ENCODE measurements at places on chromosomes 3 and 15.

DNA sequence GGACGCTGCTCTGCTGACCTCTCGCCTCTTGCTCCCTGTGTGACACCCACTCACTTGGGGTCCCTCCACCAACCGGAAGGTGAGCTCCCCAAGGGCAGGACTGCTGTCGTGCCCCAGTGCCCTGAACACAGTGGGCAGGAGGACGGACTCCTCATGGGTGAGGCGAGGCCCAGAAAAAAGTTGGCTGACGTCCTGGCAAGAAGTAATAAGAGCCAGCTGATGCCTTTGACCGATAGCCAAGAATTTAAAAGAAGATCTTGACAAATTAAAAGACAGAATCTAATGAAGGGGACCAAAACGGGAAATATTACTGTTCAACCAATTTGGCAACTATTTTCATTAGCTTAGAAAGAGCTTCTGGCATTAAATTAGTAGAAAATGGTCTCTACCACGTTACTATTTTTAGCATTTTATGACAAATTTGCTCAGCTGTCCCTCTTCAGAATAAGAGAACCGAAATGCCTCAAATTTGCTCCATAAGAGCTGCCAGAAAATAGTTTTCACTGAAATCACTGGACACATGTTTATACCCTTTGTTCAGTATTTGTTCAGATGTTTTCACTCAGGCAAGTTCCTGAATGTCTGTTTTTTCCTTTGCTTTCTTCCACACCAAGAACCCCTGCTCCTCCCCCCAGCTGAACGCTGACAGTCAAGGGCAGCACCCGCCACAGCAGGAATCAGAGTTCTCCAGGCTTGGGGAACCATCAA is 60.5 kb downstream of the XXYLT1 start:
- DNase-seq = peak; percentile 94

DNA sequence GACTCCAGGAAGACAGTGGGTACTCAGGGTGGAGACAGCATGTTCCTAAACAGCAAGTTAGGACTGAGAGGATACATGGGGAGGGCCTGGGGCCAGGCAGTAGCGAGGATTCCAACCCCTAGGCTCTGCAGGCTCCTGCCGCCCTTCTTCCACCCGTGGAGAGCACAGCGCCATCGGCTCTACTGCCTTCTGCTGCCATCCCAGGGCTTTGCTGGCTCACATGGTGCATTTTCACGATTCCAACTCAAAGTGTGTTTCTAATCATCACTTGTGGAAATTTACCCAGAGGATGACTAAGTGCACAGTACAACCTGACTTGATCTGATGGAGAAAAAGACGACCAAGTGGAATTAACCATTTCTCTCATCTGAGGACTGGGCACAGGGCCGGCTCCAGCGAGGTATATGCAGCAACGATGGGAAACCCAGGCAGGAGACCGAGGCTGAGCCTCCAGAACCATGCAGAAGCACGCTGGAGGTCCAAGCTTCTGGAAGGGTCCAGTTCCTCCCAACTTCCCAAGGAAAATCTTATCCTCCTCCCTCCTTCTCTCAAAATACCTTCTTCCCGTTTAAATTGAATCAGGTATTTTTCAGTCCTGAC is 104.6 kb downstream of the LRIG1 start:
- DNase-seq = no peak

DNA sequence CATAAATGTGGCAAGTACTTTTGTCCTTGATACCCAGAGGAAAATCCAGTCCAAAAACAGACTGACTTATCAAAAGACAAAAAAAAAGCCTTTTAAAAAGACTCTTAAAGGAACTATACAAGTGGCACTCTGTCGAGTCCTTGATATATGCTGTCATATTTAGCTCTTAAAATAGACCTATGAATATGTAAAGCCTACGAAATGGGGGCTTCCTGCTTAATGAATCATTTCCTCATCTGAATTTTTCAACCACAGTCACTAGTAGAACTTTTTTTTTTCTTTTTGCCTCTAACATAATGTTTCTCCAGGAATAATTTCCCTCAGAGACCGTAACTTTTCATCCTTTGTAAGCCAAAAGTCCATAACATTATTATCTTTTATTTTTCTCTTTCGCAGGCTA is 95.8 kb downstream of the P3H2 start:
- DNase-seq = no peak

DNA sequence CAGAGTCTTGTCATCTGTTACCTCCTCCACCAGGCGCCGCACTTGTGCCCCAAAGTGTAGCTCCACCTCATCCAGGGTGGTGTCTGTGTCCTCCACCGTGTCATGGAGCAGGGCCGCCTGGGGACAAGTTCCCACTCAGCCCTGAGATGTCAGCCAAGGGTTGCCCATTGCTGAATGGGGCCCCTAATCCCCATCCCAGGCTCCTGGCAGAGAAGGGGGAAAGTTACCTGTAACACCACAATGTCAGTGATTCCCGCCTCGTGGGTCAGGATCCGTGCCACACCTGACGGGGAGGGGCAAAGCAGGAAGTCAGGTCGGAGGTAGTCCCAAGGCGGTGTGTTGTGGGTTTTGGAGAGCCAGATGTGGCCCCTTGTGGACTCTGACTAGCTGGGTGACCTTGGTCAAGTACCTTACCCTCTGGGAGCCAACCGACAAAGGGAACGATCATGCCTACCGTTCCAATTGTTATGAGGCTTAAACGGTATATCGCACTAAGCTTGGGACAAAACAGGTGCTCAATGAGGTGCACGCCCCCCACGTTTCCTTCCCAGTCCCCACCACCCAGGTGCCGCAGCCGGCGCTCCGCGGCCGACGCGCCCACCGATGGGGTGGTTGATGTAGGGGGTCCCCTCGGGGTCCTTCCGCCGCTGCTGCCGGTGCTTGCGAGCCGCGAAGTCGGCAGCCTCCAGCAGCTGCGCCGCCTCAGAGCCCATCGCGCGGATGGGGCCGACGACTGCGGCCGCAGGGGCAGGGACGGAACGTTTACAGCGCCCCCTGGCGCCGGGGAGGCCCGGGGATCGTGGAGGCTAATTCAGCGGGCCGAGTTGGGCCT is at the start of gene HDDC3:
Gene HDDC3 (minus strand): TSS at position 722 of the 832 bp plus-strand sequence. CDS start 9 bp downstream, at position 713.
- DNase-seq = peak; percentile 95

DNA sequence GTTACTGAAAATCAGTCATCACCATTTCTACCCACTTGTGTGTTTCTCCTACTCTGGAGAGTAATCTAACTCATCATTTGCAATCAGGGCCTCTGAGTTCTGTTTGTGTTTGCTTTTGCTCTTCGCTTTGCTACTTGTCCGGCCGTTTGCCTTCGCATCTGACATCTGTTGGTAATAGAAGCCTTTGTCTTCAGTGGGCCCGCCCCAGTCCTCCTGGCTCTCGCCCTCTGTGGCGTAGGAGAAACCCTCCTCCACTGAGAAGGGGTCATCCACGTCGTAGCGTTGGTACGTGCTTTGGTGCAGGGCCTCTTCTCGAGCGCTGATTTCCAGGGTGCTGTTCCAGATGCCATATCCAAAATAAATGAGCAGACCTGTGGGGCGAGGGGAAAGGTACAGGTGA is 48.3 kb downstream of the CLDN11 start:
- DNase-seq = peak; percentile 45

DNA sequence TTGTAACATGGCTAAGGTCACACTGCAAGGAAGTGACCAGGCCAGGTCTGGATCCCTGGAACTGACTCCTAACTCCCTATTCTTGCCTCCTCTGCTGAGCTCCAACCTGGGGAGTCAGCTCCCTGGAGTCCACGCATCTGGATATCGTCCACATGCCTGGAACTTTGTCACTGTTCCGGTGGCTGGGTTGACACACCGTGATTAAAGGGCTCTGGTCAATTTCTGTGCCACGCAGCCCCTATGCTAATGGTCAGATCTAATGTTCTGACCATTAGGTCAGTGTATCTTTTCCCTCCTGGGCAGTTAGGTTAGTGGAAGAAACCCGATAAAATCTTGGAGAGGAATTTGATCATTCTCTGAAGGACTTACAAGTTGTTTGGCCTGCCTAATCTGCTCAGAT is 1.6 kb upstream of the TPM1 start:
- DNase-seq = no peak

DNA sequence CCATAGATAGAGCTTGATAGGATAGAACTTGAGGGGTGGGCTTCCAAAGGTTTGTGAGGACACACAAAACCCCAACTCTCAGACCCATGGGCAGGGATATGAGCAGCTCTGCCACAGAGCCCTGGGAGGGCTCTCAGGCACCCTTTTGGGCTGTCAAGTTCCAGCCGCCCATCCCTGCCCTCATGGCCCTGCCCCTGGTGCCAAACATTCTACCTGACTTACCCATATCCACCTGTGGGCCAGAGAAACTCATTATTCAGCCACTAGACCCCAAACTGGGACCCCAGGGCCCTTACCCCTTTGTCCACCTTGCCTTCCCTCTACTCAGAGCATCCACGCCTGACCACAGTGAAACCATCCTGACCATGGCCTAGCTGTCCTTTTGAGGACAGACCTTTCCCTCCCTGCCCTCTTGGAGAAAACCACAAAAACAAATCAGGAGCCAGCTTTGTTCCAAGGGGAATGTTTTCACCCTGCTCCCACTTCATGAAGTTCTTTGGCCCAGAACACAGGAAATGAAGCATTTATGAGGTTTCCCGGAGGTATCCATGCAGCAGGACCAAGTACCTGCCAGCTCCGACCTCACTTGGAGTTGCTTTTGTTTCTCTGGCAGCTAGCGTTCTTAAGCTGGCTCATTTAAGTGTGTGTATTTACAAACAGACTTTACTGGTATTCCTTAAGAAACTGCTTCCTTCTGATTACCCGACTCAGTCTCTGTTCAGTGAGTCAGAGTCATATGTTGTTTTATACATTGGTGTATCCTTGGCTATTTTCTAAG is 34.2 kb upstream of the GALNT15 start:
- DNase-seq = no peak

- no peak for DNase-seq
These were observed 23.5 kb upstream of the TRPM1 start for GRCh38 chr15:31125061-31125460.

GRCh38 chr3:17404548-17404947 is 337.9 kb downstream of the TBC1D5 start:
- DNase-seq = no peak

DNA sequence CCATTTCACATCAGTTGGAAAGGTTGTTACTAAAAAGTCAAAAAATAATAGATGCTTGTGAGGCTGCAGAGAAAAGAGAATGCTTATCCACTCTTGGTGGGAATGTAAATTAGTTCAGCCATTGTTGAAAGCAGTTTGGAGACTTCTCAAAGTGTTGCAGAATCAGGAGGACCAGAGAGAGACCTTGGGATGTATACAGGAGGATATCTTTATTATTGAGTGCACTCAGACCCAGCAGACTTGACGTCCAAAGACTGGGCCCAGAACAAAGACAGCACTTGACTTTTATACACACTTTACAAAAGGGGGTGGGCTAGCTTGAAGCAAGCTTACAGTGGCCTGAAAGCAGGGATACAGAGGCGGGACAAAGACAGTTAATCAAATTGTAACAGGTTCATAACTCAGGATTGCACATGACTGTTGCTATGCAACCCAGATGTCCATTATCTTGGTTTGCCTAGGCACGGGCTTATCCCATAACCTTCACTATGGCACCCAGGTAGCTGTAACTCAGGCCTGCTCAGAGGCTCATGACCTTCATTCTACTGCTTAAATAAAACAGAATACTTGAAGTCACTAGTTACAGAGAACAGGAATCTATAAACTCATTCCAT is 127.7 kb downstream of the SPATA16 start:
- DNase-seq = no peak

DNA sequence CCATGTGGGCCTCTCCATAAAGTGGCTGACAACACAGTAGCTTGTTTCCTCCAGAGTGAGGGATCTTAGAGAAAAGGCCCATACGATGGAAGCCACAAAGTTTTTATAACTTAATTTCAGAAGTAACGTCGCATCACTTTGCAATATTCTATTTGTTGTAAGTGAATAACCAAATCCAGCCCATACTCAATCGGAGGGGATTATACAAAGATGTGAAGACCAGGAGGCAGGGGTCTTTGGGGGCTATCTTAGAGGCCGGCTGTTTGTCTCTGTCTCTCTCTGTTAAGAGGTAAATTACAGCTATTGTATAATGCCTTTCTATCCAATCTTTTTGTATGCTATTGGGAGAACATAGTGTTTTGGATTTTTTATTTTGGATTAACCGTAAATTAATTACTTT is 9.1 kb downstream of the ARIH1 start:
- no peak for DNase-seq

DNA sequence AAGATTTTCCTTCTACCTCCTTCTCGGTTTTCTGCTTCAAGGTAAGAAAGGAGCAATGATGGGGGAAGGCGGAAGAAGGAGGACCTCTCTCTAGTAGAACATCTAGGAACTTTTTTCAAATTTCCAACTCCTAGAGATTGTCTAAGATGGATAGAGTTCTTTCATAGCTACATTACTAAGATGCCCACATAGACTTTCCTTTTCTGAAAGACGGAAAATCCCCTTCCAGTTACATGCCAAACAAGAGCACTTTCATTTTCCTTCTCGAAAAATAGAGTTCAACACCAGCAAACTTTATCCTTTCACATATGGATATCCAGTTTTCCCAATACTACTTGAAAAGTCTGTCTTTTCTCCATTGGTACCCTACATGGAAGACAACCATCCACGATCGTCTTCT is 692 bp downstream of the HTR3E start:
- DNase-seq = no peak

- no peak for DNase-seq
These were observed 52.1 kb downstream of the TGFBR2 start for GRCh38 chr3:30658328-30659052.
